ENCODE measurements at places on chromosomes 1 and 21.
A peak's percentile ranks its signal among the peaks of the same experiment; 100 is the strongest.

DNA sequence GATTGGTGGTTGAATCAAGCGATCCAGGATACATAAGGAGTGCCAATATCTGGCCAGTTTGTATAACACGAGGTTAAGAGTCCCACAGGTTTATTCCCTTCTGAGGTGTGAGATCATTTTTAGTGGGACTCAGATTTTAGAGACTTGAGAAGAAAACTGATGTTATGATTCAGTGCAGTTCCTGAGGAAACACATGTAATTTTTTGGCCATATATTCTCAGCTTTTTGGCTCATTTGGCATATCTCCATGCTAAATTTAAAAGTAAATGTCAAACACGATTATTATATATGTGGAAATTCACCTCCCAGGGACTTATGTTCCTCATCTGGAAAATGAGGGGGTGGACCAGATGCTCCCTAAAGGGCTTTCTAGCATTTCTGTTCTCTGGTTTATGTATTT lies 39.2 kb upstream of the SERBP1 start:
- no peak for DNase-seq

- DNase-seq = peak; percentile 74
Observed at GRCh38 chr1:63322944-63323864, 837 bp downstream of the FOXD3 start.

DNA sequence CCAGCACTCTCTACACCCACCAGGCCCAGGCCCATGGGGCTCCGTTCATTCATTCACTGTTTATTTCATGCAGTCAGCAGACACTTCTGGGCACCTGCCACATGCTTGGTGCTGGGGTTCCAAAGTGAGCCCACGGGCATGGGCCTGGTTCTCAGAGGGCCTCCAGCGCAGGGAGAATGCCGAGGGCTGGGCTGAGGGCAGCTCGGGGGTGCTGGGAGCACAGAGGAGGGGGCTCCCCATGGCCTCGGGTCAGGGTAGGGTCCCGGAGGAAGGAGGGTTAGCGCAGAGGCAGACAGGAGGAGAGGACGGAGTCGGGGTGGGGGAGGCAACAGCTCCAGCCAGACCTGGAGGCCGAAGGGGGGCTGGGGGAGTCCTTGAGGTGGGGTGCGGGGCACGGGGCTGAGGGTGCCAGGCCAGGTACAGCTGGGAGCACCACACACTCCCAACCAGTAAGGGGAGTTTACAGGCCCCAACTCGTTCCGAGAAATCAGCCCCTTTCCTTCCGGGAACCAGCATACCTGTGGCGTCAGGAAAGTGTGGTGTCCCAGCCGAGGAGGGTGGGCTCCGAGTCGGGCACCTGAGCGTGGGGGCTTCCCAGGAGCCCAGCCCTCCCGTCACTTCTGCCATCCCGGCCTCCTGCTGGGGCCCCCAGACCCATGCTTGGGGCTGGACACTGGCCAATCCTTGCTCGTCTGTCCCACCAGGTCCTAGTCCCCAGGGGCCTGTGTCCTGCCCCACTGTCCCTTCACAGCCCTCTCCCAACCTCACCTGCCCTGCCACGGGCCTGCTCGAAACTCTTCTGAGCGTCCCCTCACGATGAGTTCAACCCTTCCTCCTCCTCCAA lies 10.8 kb downstream of the ARHGEF16 start:
- DNase-seq = no peak

- DNase-seq = no peak
Observed at GRCh38 chr1:116475850-116476218, 95.0 kb downstream of the CD58 start.

- DNase-seq = no peak
Observed at GRCh38 chr1:44848456-44849181, 5.6 kb upstream of the PTCH2 start.

- DNase-seq = no peak
Observed at GRCh38 chr21:45305836-45306235, 18.1 kb upstream of the POFUT2 start.

DNA sequence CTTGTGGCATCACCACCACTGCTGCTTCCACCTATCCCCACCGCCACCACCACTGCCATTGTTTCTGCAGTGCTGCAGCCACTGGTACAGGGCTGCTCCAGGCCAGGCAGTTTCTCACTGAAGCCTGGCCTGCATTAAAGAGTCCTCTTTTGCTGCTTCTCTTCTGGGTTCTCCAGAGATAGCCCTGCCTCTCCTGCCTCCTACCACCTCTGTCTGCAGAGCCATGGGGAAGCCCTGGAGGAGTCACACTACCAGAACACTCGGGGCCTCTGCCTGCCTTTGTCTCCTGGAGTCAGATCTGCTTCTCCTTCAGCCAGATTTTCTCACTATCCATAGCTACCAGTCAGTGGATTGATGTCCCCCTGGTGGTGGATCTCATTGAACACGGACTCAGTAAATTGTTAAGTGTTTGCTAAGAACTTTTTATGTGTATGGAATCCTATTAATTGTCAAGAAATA lies 37.7 kb upstream of the DDAH1 start:
- DNase-seq = peak; percentile 88

DNA sequence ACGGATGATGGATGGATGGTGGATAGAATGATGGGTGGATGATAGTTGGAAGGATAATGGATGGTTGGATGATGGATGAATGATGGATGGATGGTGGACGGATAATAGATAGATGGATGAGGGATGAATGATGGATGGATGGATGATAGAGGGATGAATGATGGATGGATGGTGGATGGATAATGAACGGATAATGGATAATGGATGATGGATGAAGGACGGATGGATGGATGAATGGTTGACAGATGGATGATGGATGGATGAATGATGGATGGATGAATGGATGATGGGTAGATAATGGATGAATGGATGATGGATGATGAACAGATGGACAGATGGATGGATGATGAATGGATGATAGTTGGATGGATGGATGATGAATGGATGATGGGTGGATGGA lies 255.1 kb downstream of the NPHP4 start:
- no peak for DNase-seq

DNA sequence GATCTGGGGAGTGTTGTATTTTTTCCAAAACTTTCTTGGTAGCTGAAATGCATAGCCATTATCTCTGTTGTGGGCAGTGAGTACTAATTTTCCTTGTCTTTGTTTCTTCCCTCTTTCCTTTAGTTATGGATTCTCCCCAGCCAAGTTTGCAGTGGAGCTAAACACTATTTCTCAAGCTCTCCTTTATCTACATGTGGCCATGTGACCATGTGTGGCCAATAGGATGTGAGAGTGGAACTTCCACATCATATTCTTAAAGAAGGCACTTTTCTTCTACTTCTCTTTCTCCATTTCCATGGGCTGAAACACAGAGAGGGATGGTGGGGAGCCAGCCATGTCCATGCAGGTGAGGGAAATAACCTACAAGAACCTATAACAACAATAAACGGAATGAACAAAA lies 230.8 kb downstream of the CTH start:
- DNase-seq = no peak

- DNase-seq = no peak
Observed at GRCh38 chr21:44612029-44612486, at the start of gene KRTAP10-8. Gene KRTAP10-8 (plus strand): TSS chr21:44612079. CDS start chr21:44612101, 22 bp downstream.

- no peak for DNase-seq
Observed at GRCh38 chr21:22277341-22277740, 1279.1 kb downstream of the NCAM2 start.

- no peak for DNase-seq
Observed at GRCh38 chr1:56060906-56061305, 518.5 kb downstream of the PLPP3 start.

- no peak for DNase-seq
Observed at GRCh38 chr1:68287241-68287640, 54.9 kb upstream of the WLS start.

DNA sequence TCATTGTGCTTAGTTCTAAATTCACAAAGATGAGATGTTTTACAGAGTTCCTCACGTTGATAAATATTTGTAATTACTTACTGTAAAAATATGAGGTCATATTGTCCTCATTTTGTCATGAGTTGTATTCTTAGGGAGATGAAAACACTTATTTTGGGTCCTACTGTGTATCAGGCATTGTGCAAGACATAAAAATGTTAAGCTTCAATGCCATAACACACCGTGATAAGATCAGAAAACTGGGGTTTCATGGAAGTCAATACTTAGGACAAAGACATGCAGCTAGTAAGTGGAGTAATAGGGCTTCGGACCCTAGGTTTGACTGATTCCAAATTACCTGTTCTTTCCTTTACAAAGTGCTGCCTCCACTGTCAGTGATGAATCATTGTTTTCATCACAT lies 720.7 kb upstream of the ZP4 start:
- no peak for DNase-seq

DNA sequence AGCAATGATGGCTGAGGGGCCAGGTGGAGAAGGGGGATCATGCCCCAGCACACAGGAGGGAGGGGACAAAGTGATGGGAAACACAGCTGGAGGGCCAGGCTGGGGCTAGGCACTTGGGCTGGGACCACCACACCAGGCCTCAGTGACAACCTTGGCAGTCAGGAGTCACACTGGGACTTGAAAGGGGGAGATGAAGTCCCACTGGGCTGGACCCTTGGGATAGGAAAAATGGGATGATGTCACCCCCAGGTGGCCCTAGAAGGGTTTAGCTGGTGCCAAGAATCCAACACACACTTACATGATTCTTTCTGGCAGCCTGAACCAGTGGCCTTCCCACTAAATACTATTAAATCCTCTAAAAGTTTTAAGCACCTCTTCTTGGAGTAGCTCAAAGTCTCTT lies 17.1 kb downstream of the ZBTB17 start:
- DNase-seq = no peak

DNA sequence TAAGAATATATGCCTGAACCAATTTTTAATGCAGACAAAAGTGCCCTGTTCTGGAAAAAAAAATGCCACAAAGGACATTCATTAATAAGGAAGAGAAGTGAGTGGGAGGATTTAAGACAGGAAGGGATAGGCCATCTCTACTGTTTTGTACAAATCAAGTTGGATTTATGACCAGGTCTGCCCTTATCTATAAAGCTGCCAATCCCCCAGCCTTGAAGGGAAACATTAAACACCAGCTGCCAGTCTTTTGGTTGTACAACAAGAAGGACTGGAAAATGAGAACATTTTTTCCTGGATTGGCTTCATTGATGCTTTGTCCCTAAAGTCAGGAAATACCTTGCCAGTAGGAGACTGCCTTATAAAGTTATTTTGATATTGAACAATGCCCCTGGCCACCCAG lies 444.0 kb downstream of the NPHP4 start:
- no peak for DNase-seq

GRCh38 chr1:230427094-230427876 lies 1.2 kb upstream of the PGBD5 start:
- no peak for DNase-seq

DNA sequence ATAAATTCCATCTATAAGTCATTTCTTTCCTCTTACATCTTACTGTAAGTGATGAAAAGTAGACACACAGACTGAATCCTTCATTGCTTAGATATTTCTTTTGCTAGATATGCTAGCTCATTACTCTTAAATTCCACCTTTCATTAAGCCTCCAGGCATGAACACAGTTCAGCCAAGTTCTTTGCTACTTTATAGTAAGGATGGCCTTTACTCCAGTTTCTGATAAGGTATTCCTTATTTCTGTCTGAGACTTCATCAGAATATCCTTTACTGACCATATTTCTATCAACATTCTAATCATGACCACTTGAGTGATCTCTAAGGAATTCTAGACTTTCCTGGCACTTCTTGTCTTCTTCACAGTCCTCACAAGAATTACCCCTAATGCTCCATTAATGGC lies 191.7 kb upstream of the KCTD3 start:
- no peak for DNase-seq

- no peak for DNase-seq
Observed at GRCh38 chr1:3928586-3928985, 28.5 kb upstream of the C1orf174 start.

- DNase-seq = peak; percentile 46
Observed at GRCh38 chr1:153260585-153261280, 1.2 kb downstream of the LORICRIN start.

DNA sequence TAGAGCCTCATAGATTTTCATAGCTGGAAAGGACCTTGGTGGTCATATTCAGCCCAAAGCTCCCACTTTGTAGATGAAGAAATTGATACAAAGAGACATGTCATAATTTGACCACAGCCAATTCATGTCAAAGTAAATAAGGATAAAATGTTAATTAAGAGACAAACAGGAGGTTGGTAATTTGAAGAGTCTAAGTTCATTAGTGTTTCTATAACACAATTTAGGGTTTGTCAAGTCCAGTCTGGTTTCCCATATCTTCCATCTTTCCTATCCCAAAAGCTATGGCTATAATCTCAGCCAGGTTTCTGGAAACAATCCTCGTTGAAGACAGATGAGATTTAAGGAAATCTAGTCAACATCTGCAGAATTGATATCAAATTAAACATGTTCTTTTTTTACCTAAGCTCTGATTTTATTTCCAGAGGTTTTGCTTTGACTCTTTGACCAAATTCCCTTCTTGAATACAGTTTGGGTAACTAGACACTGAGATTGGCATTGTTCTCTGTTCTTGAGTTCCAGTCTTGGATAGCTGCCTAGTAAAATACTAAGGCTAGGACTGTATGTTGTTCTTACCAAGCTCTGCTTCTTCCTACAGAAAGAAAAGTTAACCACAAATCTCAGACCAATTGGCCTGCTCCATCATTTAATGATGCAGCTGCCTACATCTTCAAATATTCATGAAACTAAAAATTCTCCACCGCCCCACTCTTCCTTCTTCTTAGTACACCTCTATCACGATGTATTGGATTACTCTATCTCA lies 62.0 kb downstream of the SLC44A5 start:
- DNase-seq = no peak

- DNase-seq = no peak
Observed at GRCh38 chr1:97806326-97806725, 114.5 kb downstream of the DPYD start.

GRCh38 chr1:32144033-32144432 lies 35.4 kb upstream of the TXLNA start:
- DNase-seq = no peak

- DNase-seq = no peak
Observed at GRCh38 chr1:187871177-187871845, 1042.6 kb downstream of the PLA2G4A start.

- DNase-seq = no peak
Observed at GRCh38 chr1:238649200-238649599, 737.2 kb upstream of the CHRM3 start.

DNA sequence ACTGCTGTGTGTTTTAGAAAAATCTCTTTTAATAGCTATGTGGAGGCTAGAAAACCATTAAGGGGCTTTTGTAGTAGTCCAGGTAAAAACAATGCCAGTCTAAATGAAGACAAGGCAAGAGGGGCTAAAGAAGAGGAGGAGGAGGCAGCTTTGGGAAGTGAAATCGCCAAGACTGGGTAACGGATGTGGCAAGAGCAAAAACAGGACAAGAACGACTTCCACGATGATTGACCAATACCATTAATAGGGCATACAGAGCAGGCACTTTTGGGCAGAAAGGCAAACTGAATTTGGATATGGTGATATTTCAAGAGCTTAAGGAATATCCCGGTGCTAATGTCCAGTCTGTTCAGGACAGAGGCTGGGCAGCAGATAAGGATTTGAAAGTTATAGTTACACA lies 22.0 kb downstream of the COA6 start:
- DNase-seq = no peak

GRCh38 chr1:88791192-88791591 lies 100.2 kb downstream of the GTF2B start:
- no peak for DNase-seq

GRCh38 chr21:17396948-17397347 lies 115.9 kb upstream of the CXADR start:
- DNase-seq = no peak

- no peak for DNase-seq
Observed at GRCh38 chr1:227775841-227776240, 39.6 kb upstream of the PRSS38 start.

GRCh38 chr21:26389971-26390641 lies 183.0 kb downstream of the CYYR1 start:
- no peak for DNase-seq

- no peak for DNase-seq
Observed at GRCh38 chr1:209106237-209106741, 477.2 kb upstream of the CAMK1G start.

GRCh38 chr1:90155721-90156487 lies 161.0 kb downstream of the ZNF326 start:
- DNase-seq = no peak
